Activated CD4-positive, alpha-beta T cell treated with anti-CD3 and anti-CD28 coated beads, Interleukin-2, Interleukin-4, amounts not matched to agents 100 ng/mL and 50 ng/mL, durations not matched to agents 16 hours and 8 hours (primary cell): ENCODE measurements at places on chromosomes 16 and 17.
A peak's percentile ranks its signal among the peaks of the same experiment; 100 is the strongest.

DNA sequence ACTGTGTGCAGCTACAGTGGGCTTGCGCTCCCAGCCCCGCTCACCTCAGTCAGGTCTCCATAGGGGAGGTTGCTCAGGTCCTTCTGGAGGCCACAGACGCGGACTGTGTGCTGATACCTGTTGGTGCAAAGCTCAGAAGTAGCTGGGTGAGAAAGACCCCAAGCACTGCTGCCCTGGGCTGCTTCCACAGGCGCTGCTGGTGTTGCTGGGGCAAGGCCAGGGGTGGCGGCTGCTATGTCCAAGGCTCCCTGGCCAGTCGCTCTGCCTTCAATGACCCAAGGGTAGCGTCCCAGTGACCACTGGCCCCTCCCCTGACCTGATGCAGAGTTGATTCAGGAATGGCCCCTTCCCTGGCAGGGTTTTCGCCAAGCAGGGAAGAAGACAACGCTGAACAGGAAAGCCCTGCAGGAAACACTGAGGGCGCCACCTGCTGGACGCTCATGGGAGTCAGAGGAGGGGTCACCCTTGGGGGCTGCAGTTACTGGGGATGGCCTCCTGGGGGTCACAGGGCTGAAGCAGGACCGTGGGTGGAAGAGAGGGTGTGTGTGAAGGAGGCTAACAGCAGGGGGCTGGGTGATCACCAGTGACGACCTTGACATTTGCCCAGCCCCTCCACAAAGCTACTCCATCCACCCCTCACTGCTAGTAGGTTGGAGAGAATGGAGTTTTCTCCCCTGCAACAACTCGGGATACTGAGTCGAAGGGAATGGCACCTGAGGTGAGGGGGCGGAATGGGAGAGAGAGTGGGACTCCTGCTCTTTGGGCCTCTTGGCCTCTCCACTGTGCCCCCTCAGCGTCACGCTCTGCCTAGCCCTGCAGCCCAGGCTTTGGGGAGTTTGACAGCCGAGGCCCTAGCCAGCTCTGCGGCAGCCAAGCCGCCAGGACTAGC lies 38.3 kb downstream of the ABCC12 start:
- peak; percentile 60 for DNase-seq

- DNase-seq: no peak
Observed at GRCh38 chr16:57474671-57475661, 11.3 kb downstream of the DOK4 start.

- DNase-seq: no peak
Observed at GRCh38 chr16:54938212-54939028, 7.8 kb downstream of the IRX5 start.

GRCh38 chr16:75012380-75013081 lies 13.7 kb downstream of the ZNRF1 start:
- no peak for DNase-seq

- DNase-seq: peak; percentile 21
Observed at GRCh38 chr17:49995055-49995738, at the start of gene DLX3. Gene DLX3, minus strand, starts transcription at chr17:49995224. Its CDS starts 226 bp downstream, at chr17:49994998.

GRCh38 chr16:10501016-10501607 lies 79.3 kb downstream of the EMP2 start:
- no peak for DNase-seq

DNA sequence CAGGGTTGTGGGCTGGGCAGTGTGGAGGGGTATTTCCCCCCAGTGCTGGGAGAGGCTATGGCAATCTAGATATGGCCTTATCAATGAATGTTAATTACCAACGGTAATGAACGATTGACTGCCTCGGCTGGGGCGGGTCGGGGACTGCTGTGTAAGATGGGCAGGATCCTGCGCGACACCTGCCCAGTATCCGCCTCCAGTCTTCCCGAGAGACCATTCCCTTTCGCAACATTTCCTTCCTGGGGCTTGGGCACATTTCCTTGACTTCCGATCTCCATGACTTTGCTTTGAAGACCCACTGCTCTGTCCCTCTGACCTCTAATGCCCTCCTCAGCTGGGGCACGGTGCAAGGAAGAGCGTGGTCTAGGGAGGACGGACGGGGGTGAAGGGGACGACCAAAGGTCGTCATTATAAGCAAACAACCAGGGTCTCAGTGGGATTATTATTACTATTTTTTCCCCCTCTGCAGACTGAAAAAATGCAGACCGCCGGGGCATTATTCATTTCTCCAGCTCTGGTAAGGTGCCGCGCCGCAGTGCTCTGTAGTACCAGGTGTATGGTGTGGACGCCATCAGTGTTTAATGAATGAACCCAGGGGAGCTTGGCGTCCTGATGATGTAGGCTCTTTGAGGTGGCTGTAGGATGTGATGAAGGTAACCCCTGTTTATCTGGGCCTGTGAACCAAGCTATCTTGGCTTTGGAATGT lies 506 bp downstream of the ATP5MC1 start:
- DNase-seq: no peak

GRCh38 chr17:13931800-13932460 lies 137.4 kb upstream of the COX10 start:
- no peak for DNase-seq

GRCh38 chr17:33024688-33025486 lies 33.2 kb downstream of the SPACA3 start:
- no peak for DNase-seq
